Left renal pelvis (tissue), 4 donors: ENCODE measurements at places on chromosomes 3 and 15. TPM values are rescaled to one million over a fixed set of nuclear protein-coding genes. Genes with fewer than 3 reads are reported as not detected.

PPCDC gene
- 14.1 TPM for polyA plus RNA-seq

ACKR4 gene
- 1.6 TPM for polyA plus RNA-seq

IREB2 gene
- polyA plus RNA-seq = 64.5 TPM

TMEM44 gene
- polyA plus RNA-seq = 16.4 TPM

RPL35A gene
- 1,812 TPM for polyA plus RNA-seq

SLC35G2 gene
- polyA plus RNA-seq = 3.5 TPM

GABRR3 gene
- not detected for polyA plus RNA-seq

PLAAT1 gene
- polyA plus RNA-seq = 5.8 TPM

RARRES1 gene
- polyA plus RNA-seq = 13.2 TPM

AADACL2 gene
- polyA plus RNA-seq = not detected

ENTPD3 gene
- 5.7 TPM for polyA plus RNA-seq

GHSR gene
- polyA plus RNA-seq = not detected

NLGN1 gene
- 2.5 TPM for polyA plus RNA-seq

MNS1 gene
- 25.2 TPM for polyA plus RNA-seq

UROC1 gene
- not detected for polyA plus RNA-seq

ACTC1 gene
- polyA plus RNA-seq = 1.1 TPM

MYEF2 gene
- 43.1 TPM for polyA plus RNA-seq
